ENCODE measurements at places on chromosomes 6 and 20.

GRCh38 chr6:25590986-25591385 lies 61.0 kb upstream of the SCGN start:
- DNase-seq = no peak

DNA sequence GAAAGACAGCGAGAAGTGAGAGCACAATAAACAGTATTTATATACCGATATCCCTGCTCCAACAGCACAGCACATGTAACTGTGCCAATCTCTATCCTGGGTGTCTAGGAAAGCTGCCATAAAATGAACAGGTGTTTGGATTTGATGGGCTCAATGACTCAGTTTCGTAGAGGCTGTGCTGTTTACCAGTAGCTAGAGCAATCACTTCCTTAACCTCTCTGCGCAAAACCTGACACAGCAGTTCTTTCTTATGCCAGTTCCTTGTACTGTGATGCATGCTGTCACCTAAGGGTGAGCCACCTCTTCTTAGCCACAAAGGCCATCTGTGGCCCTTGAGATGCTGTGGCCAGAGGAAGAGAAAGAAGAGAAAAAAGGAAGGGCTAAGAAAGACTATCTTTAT lies 59.3 kb downstream of the SHPRH start:
- DNase-seq = no peak

DNA sequence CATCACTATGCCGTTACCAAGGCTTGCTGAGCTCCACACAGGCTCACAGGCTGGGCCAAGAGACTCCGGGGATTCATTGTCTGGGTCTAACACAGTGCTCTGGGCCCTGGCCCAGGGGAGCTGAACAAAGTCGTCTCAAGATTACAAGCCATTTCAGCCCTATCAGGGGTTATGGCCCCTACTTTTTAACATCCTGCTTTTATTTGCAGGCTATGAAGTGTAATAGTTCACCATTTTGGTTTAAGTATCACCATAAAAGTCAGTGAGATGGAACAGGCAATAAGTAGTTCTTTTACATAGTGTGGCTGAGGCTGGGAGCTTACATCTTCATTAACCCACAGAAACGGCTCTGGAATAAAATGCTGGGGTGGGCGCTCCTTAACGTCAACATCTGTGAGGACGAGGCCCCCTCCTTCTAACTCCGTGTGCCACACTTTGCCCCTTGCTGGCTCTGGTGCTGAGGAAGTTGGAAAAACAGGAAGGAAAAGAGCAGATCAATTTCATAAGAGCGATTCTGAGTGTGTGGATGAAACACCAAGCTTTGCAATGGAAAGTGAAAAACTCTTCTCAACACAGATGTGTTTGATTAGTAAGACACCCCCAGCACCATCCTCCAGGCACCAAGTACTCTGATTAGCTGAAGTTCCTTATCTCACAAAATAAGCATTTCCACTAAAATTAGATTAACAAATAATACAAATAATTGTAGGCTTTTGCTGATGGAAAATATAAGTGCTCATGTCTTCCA lies 447.3 kb downstream of the MAFB start:
- DNase-seq = no peak

DNA sequence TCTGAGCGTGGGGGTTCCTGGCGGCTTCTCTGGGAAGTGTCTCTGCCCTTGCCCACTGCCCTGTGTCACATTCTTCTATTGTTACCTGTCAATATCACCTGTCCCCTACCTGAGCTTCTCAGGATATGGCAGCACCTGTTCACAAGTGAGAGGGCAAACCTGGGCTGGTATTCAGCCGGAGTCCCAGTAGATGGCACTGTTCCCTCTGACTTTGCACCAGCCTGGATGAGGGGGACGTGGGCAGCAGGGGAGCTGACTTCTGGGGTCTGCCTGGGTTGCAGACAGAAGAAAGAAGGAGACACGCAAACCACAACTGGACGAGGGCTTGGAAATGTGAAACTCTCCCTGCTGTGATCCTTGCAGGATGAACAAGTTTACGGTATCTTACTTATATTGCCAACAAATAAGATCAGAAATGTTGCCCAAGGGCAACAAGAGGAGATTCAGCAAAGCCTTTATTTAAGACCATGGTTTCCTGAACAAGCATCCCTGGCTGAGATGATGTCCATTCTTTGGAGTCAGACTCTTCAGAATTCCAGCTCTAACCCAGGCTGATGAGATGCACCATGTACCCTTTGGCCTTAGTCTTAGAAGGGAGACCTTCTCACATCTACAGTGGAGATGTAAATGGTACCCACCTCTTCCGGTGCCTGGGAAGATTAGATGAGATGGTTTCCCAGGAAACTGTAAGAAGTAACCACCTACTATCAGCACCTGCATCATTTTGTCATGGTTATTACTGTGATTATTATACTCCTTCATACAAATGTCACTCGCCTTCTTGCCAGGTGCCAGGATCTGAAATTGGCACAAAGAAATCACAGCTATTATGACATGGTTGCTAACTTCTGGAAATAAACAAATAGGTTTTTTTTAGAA lies 400.0 kb upstream of the CDH4 start:
- no peak for DNase-seq

DNA sequence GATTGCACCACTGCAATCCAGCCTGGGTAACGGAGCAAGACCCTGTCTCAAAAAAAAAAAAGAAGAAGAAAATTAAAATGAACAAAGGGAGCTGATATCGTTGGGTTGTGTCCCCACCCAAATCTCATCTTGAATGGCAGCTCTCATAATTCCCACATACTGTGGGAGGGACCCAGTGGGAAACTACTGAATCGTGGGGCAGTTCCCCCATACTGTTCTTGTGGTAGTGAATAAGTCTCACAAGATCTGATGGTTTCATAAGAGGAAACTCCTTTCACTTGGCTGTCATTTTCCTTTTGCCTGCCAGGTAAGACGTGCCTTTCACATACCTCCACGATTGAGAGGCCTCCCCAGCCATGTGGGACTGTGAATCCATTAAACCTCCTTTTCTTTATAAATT lies 149.4 kb downstream of the PREX1 start:
- DNase-seq = no peak

DNA sequence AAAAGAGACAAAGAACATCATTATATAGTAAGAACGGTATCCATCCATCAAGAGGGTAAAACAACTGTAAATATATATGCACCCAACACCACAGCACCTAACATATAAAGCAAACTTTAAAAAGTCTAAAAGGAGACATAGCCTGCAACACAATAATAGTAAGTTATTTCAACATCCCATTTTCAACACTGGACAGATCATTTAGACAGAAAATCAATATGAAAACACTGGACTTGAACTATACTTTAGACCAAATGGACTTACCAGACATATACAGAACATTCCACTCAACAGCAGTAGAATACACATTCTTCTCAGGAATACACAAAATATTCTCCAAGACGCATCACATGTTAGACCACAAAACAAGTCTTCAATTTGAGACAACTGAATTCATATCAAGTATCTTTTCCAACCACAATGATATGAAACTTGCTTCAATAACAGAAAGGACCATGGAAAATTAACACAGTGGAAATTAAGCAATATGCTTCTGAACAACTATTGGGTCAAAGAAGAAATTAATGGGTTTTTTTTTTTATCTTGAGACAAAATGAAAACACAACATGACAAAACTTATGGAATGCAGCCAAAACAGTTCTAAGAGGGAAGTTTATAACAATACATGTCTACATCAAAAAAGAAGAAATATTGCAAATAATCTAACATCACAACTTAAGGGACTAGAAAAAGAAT lies 23.9 kb upstream of the ASF1A start:
- no peak for DNase-seq

DNA sequence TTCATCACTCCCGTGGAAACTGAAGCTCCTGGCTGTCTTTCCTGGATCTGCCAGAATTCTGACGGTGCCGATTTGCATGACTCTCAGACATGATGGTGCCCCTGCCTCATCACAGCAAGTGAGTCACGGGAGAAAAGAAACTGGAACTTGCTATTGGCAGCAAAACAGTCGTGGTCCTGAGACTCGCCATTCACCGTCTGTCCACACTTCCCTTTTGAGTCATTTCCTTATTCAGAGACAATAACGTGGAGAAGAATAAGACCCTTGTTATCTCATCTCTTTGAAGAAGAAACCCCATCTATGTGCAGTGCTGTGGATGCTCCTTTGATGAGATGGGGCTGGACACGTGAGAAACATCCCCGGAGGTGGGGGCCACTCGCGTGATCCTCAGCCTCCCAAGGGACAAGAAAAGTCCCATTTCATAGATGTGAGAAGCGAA lies 4.2 kb downstream of the GPR31 start:
- peak; percentile 19 for DNase-seq

DNA sequence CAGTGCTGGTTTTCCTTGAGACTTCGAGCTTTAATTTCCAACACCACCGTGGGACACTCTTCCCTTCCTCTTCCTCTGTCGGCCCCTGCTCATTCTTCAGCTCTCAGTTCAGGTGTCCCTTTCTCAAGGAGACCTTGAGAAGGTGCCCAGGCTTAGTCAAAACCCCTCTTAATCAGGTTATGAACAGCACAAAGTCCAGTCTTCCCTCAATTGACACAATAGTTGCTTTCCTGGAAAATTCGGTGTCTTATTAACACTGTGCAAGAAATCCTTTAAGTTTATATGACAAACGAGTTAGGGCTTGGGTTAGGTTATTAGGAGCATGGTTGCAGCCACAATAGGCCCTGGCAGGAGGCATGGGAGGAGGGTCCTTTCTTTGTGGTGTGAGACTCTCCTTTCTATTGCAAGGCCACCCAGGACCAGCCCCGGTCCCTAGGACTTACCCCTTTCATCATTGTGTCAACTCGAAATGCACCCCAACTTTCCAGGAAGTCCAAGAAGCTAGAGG lies 1.5 kb upstream of the NSFL1C start:
- DNase-seq = no peak

- no peak for DNase-seq
Observed at GRCh38 chr6:161434921-161435747, 161.3 kb upstream of the AGPAT4 start.

DNA sequence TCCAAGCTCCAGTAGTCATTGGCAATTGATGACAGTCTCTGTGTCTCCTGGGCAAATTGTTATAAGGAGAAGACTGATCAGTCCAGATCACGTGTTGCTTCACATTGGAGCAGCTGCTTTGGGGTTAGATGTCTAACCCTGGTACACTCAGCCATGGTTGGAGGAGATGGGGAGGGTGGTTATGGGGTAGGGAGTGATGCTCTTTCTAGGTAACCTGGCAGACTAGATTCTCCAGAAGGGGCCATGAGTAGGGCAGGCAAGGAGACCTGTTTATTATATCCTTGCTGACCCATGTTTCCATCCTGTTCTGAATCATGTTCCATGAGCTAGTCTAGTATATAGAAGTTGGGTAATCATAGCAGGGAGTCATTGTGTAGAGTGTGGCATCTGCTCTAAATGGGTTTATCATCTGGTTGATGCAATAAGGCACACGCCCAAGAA lies 50.8 kb upstream of the BACH2 start:
- DNase-seq = peak; percentile 20

DNA sequence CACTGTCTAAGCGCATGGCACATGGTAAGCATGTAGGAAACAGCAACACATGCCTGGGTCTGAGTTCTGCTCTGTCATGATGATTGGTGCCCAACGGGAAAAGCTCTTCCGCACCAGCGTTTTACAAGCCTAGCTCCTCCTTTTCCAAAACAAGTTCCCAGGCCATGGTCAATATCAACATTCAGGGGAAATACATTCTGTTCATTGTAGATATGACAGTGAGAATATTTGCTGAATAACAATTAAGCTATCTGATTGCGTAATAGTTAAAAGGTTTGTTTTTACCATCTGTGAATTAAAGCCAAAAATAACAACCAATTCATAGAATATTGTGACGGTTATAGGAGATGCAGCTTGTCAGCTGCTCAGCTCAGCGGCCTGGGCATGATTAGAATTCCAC lies 404.3 kb upstream of the SLC35B3 start:
- DNase-seq = no peak

DNA sequence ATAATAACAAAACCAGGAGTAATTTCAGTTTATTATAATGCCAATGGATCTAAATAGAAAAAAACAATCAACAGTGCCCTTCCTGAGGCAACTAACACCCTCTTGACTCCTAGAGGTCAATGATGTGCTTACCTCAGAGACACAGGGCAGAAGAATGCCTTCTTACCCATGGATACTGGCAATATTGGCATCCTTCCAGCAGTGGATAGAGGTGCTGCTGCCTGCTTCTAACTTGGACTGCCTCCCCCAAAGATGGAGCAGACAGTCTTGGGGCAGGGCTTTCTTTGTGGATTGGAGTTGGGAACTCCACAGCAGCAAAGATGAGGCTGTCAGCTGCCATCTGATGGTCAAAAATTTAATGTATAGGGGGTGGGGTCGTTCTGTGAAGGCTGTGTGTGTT lies 78.7 kb downstream of the AK9 start:
- no peak for DNase-seq

GRCh38 chr6:22023937-22024336 lies 272.9 kb downstream of the PRL start:
- DNase-seq = no peak

DNA sequence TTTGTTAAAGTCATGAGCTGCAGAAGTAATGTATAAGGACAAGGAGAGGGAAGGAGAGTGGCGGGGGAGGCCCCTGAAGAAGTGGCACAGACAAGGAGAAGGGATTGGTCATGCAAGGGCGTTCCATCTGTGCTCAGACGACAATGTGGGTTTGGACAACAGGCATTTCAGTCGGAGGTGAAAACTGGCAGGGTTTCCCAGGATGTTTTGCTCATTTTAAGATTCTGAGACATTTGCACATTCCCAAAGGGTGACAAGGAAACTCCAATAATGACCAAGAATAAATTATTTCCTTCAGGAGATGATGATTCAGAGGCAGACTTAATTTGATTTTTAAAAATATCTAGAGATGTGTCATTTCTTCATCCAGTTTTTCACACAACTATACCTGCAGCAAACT lies 181.8 kb downstream of the HIVEP2 start:
- no peak for DNase-seq

DNA sequence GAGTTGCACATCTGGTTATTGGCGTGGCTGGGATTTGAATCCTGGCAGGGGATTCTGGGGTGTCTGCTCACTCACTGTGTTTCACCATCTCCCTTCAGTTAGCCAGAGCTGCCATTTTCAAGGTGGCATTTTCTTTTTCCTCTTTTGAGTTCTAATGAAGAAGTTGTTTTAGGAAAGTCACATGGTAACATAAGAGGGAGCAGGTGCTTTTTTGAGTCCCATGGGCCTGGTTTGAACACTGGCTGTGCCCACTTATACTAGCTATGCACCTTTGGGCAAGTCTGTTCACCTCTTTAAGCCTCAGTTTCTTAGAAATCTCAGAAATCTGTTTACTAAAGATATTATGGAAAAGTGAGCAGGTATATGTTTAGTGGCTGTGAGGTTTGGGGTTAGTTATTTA lies 39.6 kb downstream of the ANKS1A start:
- DNase-seq = no peak

GRCh38 chr6:1796706-1797529 lies 187.2 kb downstream of the FOXC1 start:
- DNase-seq = no peak
